ENCODE measurements at places on chromosomes 6 and 20. TPM values are rescaled to one million over a fixed set of nuclear protein-coding genes. Genes with fewer than 3 reads are reported as not detected.

Gene MYCT1
- not detected for total RNA-seq

Gene SLC22A7
- total RNA-seq, result not detected

Gene LIN28B
- total RNA-seq, result not detected

Gene CDK5RAP1
- total RNA-seq, result 41.5 TPM

Gene SEL1L2
- total RNA-seq, result not detected

DNA sequence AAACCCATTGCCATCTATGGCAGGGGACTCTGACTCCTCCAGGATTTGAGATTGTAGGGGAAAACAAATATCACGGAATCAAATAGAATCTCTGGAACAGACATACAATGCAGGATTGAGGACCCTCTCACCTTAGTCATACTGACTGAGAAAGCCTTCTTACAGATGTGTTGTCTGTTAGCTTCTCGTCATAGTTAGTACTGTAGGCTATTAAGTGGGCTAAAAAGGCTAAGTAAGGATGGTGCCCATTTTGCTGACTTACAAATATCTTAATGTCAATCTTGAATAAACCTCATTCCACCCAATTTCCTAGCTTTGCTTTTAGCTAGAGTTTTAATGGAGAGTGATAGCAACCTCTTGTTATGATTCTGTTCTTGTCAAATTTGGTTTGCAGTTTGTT is 352.4 kb downstream of the QKI start:
- H3K27me3 ChIP-seq, result peaks cover 14% of the 10 kb centered on the region
- DNase-seq, result no peak
- H3K4me3 ChIP-seq, result no peak overlapping the region
- H3K4me1 ChIP-seq, result no peaks in the 10 kb centered on the region

DNA sequence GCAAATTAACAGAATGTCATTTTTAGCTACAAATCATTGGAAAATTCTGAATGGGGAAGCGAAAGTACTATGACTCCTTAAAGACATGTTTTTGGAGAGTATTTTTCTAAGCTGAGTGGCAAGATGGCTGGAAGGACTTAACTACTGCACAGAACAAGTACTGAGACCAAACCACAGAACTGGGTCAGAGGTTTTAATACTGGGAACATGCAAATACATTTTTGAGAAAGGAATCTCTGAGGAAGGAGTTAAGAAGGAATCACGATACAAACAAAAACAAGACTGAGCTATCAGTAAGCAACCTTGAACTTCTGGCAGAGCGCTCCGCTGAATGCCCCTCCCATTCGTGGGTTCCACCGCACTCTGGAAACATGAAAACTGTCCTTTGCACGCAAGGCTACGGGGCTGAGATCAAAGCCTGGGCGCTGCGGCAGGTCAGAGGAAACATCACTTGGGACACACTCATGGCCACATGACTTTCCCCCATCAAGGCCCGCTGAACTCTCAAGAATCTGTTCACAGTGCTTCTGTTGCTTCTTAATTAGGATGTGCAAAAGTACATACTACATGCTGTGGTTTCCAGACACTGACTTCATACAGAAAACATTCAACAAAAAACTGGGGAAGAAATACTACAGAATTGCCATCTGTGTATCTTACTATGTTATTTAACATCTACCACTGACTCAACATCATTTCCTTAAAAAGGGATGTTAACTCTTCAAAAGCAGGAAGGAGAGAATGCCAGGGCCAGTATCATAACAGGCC is 27.8 kb downstream of the SLC23A2 start:
- peak; percentile 65 for DNase-seq
- H3K4me1 ChIP-seq, result peaks cover 27% of the 10 kb centered on the region
- peak overlapping the region; percentile 43 for H3K27ac ChIP-seq
- H3K36me3 ChIP-seq, result peaks cover 11% of the 10 kb centered on the region
- no peaks in the 10 kb centered on the region for H3K27me3 ChIP-seq

GRCh38 chr6:157447735-157448134 is 66.7 kb downstream of the ZDHHC14 start:
- H3K27me3 ChIP-seq, result no peaks in the 10 kb centered on the region
- no peak overlapping the region for H3K4me3 ChIP-seq
- DNase-seq, result no peak
- H3K27ac ChIP-seq, result no peak overlapping the region
- H3K4me1 ChIP-seq, result peaks cover 9% of the 10 kb centered on the region

DNA sequence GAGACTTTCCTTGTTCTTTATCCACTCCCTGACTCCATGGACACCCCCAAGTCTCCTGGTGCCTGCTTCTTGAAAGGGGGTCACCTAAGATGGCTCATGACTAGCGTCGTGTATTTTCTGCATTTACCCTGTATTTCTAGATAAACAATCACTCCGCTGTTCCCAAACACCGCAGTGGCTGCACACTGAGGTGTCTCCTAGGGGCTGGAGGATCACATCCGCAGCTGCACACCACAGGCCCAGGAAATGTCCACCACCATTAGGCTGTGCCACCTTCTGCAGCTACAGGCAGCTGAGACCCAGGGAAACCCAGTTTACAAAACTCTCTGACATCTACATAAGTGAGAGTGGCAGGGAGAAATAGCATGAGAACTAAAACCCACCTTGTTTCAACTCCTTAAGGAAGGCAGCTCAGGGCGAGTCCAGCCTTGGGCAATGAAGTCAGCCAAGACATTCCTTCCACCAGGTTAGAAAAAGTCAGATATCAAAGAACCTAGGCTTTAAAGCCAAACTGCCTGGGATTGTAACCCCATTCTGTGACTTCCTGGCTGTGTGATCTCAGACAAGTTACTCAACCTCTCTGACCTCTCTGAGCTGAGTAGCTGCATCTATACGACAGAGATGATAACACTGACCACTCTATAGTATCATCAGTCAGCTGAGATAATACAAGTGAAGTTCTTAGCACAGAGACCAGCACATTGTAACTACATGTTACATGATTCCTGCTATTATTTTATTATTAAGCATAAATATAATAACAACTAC is 102.2 kb downstream of the SNX5 start:
- no peak overlapping the region for H3K4me3 ChIP-seq
- no peaks in the 10 kb centered on the region for H3K4me1 ChIP-seq
- no peak for DNase-seq

DNA sequence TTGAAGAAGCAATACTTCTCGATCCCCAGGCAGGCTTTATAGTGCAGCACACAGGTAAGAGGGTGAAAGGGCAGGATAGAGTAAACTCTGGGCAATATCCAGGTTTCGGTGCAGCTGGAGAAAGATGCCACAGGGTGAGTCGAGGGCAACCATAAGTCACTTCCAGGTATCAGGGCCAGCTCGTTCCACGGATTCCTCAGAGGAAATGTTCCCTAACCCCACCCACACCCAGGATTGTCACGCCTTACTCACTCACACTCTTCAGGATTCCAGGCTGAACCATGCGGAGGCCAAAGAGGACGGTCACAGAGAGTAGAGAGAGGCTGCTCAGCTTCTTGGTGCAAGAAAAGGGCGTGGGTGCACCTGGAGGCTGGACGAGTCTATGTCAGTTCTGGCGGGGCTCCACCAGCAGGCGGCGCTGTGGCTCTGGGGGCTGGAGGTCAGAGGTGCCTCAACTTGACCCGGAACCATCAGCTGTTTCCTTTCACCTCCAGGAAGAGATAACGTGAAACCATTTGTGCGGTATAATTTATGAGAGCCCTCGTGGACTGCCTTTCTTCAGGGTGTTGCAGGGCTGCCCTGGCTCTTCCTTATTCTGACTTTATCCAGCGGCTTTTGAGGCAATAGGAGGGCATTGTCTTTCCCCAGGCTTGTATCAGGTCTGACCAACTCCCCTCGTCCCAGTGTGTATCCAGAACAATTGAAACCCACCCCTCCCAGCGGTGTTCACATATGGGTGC is 14.5 kb upstream of the WFDC12 start:
- H3K27me3 ChIP-seq, result peaks cover 9% of the 10 kb centered on the region
- H3K4me1 ChIP-seq, result no peaks in the 10 kb centered on the region
- H3K4me3 ChIP-seq, result no peak overlapping the region
- H3K36me3 ChIP-seq, result no peaks in the 10 kb centered on the region

- H3K4me3 ChIP-seq, result no peak overlapping the region
- no peaks in the 10 kb centered on the region for H3K4me1 ChIP-seq
- H3K27me3 ChIP-seq, result peaks cover 37% of the 10 kb centered on the region
- H3K27ac ChIP-seq, result no peak overlapping the region
- DNase-seq, result peak; percentile 88
Observed at GRCh38 chr20:46174469-46175126, 56.5 kb downstream of the CD40 start.

- no peak overlapping the region for H3K4me3 ChIP-seq
- no peaks in the 10 kb centered on the region for H3K4me1 ChIP-seq
- DNase-seq, result peak; percentile 56
- H3K27ac ChIP-seq, result no peak overlapping the region
Observed at GRCh38 chr20:49964964-49965780, 17.6 kb upstream of the SNAI1 start.

DNA sequence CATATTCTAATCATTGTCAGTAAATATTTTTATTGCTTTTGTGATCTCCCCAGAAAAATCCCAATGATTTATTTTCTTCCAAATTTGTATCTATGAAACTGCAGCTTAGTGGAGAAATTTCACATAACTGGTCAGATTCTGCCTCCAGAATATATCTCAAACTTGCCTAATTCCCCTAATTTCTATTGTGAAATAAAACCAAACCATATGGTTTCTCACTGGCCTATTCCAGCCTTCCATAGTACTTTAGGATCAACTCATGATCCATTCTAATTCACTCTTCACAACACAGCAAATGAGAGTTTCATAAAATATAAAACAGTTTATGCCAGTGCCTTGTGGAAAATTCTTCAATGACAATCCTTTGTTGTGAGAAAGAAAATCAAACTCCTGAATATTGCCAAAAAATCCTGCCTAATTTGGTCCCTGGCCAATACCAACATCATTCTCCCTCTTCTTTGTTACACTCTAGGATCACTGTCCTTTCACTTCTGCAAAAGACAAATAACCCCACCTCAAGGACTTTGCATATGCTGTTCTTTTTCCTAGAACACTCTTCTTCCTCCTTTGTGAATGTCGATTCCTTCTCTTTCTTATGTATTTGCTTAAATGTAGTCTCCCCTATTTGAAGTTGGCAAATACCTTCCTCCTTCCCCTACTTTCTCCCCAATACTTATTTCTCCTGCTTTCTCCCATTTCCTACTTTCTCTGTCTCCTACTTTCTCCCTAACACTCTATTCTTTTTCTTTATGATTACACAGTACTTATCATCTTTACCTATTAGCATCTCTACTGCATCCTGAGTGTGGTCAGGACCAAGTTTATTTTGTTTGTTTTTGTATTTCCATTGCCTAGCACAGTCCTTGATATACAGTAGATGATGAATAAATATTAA is 587.5 kb downstream of the RFPL4B start:
- no peak overlapping the region for H3K4me3 ChIP-seq
- H3K36me3 ChIP-seq, result no peaks in the 10 kb centered on the region
- no peaks in the 10 kb centered on the region for H3K4me1 ChIP-seq
- H3K27me3 ChIP-seq, result no peaks in the 10 kb centered on the region
- no peak for DNase-seq

DNA sequence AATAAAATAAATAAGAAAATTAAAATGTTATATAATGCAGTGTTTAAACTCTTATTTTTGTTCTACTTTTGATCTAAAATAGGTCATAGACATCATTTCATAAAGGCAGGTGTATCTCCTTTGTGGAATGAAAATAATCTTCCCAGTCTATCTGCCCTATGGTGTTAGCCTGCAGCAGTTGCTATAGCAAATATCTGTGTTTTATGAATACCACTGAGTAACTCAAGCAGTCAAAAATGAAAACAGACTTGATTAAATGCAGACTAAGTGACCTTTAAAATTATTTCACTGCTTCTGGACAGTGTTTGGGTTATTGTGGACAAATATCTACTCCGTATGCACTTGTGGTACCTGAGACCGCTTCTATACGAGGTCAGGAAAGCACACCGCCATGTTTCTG is 11.8 kb downstream of the HTR1B start:
- no peak overlapping the region for H3K4me3 ChIP-seq
- no peaks in the 10 kb centered on the region for H3K36me3 ChIP-seq
- no peaks in the 10 kb centered on the region for H3K27me3 ChIP-seq
- DNase-seq, result no peak

GRCh38 chr6:165292657-165293056 is 16.7 kb downstream of the C6orf118 start:
- H3K4me3 ChIP-seq, result no peak overlapping the region
- H3K4me1 ChIP-seq, result no peaks in the 10 kb centered on the region
- DNase-seq, result no peak
- H3K27me3 ChIP-seq, result no peaks in the 10 kb centered on the region
- no peak overlapping the region for H3K27ac ChIP-seq
- no peaks in the 10 kb centered on the region for H3K36me3 ChIP-seq

- no peak overlapping the region for H3K4me3 ChIP-seq
- no peaks in the 10 kb centered on the region for H3K27me3 ChIP-seq
- H3K36me3 ChIP-seq, result peaks cover 50% of the 10 kb centered on the region
Observed at GRCh38 chr6:36508532-36508931, 38.7 kb downstream of the STK38 start.

DNA sequence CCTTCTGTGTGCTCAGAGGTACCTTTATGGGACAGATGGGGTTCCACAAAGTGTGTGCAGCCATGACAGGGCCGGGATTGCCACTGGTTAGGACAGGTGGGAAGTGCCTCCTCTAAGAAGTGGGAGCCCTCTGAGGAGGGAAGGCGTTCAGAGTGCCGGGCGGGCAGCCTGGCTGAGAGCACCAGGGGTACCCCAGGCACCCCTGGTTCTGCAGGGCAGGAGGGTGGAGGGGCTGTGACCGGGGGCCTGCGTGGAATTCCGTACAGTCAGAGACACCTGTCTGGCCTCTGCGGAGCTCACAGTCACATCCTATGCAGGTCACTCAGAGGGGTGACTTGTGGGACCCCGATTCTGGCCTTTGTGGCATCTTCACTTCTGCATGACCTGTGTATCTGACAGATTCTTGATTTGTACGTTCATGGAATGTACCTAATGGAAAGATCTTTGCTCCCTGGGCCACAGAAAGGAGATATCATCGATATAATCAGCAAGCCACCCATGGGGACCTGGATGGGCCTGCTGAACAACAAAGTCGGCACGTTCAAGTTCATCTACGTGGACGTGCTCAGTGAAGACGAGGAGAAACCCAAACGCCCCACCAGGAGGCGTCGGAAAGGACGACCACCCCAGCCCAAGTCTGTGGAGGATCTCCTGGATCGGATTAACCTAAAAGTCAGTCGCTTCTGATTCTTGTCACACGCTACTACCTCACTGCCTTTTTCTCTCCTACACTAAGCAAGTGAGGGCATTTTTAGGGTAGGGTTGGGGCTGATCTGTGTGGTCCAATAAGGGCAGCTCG is 190.9 kb downstream of the SASH1 start:
- DNase-seq, result no peak
- H3K4me3 ChIP-seq, result no peak overlapping the region
- H3K36me3 ChIP-seq, result no peaks in the 10 kb centered on the region

GRCh38 chr6:83853178-83854000 is at the start of gene RIPPLY2:
Gene RIPPLY2, plus strand, starts transcription at chr6:83853360. Its CDS starts 57 bp downstream, at chr6:83853417.
- H3K36me3 ChIP-seq, result no peaks in the 10 kb centered on the region
- peak within 1 kb of the TSS; percentile 65 for H3K4me3 ChIP-seq
- H3K27me3 ChIP-seq, result peaks cover 51% of the 10 kb centered on the region
- no peak within 1 kb of the TSS for H3K27ac ChIP-seq
- peak; percentile 33 for DNase-seq
- peaks cover 5% of the 10 kb centered on the region for H3K4me1 ChIP-seq

All from activated CD4-positive, alpha-beta T cell treated with anti-CD3 and anti-CD28 coated beads for 36 hours (primary cell).